Osteoblast (primary cell): ENCODE measurements at places on chromosomes 11 and 22.

DNA sequence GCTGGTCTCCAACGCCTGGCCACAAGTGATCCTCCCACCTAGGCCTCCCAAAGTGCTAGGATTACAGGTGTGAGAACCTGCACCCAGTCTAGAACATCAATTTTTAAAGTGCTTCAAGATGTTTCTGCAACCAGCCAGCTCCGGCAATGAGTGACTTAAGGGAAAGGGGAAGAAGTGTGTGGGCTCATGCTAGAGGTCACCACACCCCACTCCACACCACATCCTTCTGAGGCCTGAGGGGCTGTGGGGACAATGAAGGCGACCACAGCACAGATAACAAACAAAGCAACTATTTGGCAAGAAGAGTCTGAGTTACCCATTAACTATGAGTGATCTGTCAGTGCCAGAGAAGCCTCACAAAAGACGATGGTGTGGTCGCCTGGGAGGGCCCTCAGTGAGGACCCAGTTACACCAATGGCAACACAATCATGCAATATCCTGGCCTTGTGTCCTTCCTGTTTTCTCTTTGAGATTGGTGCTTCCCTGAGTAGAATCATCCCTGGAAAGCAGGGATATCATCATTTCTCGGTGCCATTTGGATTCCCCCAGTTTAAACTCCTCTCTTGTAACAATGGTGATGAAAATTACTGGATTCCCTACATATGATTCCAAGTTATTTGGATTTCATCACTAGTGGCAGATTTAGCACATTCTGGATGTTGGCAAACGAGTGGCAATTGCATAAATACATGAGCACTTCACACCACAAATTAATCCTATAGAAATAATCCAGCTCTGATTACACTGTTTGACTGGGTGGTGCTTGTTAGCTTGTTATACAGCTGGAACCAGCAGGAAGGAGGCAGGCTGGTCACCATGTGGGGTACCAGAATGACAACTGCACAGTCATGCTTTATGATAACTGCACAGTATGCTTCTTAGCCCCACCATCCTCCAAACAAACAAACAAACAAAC is 18.4 kb downstream of the ABTB2 start:
- peak; percentile 19 for DNase-seq

- DNase-seq, result no peak
These were observed 338.6 kb downstream of the SHANK2 start for GRCh38 chr11:70913715-70914231.

- peak; percentile 89 for DNase-seq
These were observed 12.5 kb upstream of the TMPRSS6 start for GRCh38 chr22:37121887-37122591.

- peak; percentile 83 for DNase-seq
These were observed 7.2 kb downstream of the PIWIL4 start for GRCh38 chr11:94574193-94574961.

GRCh38 chr11:45843158-45843924 is 3.9 kb upstream of the CRY2 start:
- DNase-seq, result peak; percentile 93

GRCh38 chr11:112012874-112013273 is 12.3 kb upstream of the DLAT start:
- DNase-seq, result no peak

DNA sequence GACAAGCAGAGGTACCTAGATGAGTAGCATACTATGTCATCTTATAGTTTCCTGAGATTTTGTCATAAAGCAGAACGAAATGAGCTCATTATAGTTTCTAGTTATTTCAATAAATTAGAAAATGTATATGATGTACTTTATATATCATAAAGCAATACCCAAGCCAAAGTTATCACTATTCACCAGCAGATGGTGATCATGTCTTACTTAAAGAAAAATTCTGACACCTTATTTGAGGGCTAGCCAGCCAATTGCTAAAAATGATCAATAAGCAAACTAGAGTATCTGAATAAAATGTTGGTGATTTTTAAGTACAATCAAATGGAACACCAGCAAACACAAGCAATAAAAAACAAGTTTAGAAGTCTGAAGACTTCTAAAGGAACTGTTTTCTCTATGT is 44.1 kb downstream of the RSF1 start:
- peak; percentile 19 for DNase-seq

DNA sequence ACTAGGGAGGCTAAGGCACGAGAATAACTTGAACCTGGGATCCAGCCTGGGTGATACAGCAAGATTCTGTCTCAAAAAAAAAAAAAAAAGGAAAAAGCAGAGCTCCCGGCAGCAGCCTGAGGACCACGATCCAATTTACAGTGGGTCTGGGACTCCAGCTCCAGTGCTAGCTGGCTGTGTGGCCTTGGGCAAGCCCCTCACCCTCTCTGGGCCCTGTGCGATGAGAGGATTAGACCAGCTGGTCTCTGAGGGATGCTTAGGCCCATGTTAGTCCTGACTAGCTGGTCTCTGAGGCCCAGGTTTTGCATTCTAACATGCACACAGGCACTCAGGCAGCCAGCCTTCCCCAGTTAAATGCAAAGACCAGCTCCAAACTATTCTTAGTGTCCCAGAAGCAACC is 13.7 kb downstream of the CARD10 start:
- DNase-seq, result no peak

- DNase-seq, result no peak
These were observed 73.7 kb upstream of the AMOTL1 start for GRCh38 chr11:94694309-94695060.

- DNase-seq, result no peak
These were observed 2.3 kb upstream of the HMOX1 start for GRCh38 chr22:35378621-35379020.

- no peak for DNase-seq
These were observed 503.7 kb downstream of the NTM start for GRCh38 chr11:131874070-131874469.
